ENCODE measurements at places on chromosomes 4 and X.

DNA sequence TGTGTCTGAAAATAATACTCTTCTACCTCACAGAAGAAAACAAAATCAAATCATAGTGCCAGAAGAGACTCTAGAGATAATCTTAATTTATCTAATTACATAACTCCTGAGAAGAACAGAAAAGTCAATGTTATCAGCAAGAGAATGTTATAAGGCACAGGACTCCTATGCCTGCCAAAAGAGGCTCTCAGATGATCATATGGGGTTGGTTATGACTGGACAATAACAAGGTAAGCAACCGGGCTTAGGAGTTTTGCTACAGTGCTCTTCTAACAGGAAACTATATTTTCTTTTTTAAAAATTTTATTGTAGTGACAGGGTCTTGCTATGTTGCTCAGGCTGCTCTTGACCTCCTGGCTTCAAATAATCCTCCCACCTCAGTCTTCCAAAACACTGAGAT lies 3.5 kb upstream of the C4orf17 start:
- DNase-seq: no peak

- DNase-seq: no peak
Measured at GRCh38 chrX:72021975-72022374, 109.7 kb downstream of the RTL5 start.

GRCh38 chrX:129631849-129632248 lies 22.9 kb downstream of the APLN start:
- DNase-seq: no peak

DNA sequence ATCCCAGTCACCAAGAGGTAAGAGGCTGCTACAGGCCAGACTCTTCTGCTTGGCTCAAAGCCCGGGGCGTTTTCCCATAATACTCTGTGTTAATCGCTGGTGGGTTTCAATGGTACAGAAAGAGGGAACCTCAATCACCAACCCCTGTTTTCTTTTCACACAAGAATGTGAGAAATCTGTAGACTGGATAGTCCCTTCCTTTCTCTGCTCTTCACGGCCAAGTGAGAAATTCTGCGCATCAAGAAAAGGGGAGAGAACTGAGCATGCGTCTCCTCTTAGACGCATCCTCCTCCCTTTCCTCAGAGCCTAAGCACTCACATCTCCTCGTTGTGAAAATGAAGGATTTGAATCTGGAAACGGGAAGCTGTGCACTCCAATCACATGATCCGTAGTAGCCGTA lies 64.7 kb downstream of the CLNK start:
- DNase-seq: no peak

- no peak for DNase-seq
Measured at GRCh38 chrX:118989886-118990285, 15.5 kb downstream of the LONRF3 start.

DNA sequence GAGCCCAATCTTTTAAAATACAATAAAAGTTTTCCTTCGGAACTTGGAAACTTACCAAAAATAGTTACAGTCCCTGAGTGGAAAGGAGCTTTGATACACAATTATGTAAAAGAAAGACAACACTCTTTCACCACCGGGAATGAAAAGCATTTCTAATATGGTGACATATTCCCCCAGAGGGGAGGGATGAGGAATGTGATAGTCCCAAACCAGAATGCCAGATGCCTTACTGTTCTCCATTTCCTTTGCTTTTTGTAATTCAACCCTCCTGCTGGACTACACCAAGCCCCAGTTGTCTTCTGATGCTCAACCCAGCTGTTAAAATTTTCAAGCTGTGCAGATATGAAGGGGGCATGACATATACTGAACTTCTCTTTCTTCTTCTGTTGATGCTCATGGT lies 4.1 kb downstream of the PRIMPOL start:
- no peak for DNase-seq

DNA sequence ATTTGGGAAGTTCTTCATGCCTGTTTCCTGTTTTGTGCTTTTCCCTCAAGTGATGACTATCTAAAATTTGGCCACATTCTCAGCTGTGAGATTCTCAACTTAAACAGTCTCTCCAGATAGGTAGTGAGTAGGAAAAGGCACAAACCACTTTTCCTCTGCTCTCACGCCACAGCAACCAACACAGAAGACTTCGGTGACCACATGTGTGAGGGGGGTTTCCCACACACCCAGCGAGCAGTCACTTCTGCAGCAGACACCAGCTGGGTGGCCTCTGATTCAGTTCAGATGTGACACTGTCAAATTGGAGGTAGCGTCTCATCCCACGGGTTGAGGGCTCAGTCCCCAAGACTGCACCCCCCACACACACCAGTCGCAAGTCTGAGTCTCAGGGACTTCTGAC lies 25.1 kb upstream of the CLDN34 start:
- DNase-seq: no peak

DNA sequence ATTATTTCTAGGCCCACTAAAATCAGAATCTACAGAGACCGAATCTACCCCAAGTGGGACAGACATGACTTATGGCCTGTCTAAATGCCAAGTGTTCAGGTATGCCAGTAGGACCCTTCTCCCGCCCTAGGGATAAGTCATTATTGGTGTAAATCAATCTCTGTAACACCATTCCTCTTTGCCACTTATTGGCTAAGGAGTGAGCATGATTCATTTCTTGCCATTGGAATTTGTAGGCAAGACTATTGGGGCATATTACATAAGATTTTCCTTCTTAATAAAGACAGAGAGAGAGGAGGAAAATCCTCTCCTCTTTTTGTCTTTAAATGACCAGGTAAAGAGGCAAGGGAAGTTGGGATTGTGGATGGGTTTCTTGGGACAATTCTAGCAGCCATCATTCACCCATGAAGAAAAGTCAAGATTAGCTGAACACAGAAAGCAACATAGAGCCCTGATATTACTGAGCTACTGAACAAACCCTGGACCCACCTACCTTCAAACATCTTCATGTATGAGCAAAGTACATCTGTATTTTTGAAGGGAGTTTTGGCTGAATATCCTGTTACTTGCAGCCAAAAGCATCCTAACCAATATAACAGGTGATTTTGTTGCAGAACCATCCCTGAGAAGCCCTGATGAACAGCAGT lies 2.6 kb downstream of the SLC9B2 start:
- DNase-seq: no peak

- DNase-seq: no peak
Measured at GRCh38 chrX:47562615-47563243, 1.7 kb downstream of the ARAF start.

DNA sequence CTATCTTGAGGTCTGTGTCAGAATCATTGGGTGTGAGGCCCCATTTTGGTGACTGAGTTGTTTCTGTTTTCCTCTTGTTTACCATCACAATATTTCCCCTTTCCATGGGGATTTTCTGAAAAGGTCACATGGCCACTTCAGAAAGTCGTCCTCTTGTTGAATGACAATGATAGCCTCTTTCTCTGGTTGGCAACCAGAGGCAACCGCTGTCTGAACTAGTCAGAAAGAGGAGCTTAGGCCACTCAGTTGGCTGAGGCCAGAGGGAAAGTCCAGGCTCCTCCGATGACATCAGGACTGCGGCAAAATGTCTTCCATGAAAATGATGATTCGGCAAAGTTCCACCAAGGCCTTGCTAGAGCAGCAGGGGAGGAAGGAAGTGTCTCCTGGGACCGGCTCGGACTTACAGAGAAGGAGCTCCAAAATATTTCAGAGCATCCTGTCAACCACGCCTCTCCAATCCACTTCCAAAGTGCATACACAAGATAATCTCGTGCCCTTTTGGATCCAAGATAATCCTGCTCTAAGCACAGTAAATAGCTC lies 19.1 kb upstream of the RBM47 start:
- no peak for DNase-seq

GRCh38 chr4:107380836-107381438 lies 339.1 kb downstream of the PAPSS1 start:
- no peak for DNase-seq

GRCh38 chr4:23782778-23783437 lies 106.9 kb downstream of the PPARGC1A start:
- DNase-seq: no peak

- no peak for DNase-seq
Measured at GRCh38 chrX:54530357-54530900, 410 bp downstream of the GNL3L start.

DNA sequence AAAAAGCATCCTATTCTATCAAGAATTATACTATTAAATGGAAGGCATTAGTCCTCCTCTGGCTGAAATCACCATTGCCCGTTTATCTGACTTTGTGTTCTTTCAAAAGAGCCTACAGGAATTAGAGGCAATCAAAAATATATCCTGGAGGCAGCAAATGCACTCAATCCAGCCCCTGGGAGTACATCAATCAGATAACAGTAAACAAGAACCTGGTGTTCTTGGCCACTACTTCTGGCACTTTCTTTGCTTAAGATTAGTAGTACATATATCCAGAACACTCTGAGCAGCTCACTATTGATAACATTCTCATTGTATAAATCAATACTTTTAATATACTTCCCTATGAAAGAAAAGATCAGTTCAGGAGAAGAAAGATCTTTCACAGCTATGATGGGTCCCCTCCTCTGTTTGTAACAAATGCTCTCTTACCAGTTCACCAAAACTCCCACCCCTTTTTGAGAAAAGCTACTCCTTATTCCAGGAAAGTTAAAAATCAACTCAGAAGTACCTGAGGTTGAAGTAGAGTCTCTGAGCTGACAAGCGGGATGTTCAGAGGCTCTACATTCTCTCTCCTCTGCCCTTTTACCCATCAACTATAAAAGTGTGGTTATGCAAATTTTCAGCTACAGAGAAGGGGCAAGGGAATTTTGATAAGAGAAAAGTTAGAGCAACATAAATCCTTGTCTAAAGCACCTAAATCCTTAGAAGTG lies 176.0 kb downstream of the COX18 start:
- no peak for DNase-seq

DNA sequence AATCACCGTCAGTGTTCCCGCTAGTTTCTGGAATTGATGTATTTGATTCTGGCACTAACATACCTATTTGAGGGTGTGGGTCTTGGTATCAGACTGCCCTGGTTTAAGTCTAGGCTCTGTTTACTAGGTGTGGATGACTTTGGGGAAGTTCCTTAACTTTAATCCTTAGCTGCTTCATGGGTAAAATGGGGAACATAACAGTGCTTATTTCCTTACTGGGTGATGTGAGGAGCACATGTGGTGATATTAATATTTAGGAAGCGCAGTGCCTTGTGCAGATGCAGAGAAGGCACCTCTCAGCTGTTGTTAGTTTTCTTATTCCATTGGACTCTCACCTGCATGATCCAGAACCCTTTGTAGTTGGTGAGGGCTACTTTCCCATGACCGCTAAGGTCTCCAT lies 17.1 kb downstream of the RNF4 start:
- no peak for DNase-seq

- no peak for DNase-seq
Measured at GRCh38 chr4:152460488-152460887, 75.4 kb downstream of the FBXW7 start.

GRCh38 chrX:55713631-55714030 lies 3.9 kb upstream of the RRAGB start:
- DNase-seq: no peak

GRCh38 chr4:47490550-47490949 lies 5.5 kb downstream of the ATP10D start:
- DNase-seq: no peak

DNA sequence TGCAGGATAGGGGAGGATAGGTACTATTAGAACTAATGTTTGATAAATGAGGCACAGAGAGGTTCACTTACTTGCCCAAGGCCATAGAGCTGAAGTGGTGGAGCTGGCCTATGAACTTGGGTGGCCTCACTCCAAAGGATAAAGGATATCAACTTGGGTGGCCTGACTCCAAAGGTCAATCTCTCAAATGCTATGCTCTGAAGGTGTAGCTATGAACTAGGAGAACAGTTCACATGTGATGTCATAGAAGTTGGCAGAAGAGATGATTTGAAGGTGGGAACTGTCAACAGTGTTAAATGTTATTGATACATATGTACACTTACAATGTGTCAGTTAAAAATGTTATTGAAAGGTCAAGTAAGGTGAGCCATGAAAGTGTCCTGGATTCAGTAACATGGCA lies 6.2 kb upstream of the CHST7 start:
- no peak for DNase-seq

DNA sequence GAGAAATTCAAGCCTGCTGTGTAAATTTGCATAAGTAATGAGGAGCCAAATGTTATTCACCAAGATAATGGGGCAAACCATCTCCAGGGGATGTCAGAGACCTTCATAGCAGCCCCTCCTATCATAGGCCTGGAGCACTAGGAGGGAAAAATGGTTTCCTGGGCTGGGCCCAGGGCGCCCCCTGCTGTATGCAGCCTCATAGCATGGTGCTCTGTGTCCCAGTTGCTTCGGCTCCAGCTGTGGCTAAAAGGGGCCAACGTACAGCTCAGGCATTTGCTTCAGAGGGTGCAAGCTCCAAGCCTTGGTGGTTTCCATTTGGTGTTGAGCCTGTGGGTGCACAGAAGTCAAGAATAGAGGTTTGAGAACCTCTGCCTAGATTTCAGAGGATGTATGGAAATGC lies 859.3 kb downstream of the RPA4 start:
- no peak for DNase-seq

- no peak for DNase-seq
Measured at GRCh38 chrX:140526171-140526570, 21.3 kb upstream of the SOX3 start.

DNA sequence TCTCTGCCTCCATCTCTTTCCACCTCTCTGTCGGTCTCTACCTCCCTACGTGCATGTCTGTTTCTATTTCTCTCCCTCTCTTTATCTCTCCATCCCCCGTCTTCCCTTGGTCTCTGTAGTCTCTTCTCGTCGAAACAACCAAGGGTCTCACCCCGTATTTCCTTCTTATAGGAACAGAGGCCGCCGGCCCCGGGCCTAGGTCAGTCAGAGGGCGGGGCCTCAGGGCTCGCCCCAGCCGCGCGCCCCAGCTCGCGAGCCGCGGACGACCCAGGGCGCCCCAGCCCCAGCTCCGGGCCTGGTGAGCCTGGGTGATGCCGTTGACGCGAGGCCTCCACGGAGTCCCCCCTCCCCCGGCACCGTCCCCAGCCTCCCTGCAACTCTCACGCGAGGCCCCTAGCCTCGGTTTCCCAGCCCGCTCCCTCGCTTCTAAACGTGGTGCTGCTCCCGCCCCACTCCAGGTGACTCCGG lies 6.6 kb downstream of the TIMM17B start:
- DNase-seq: no peak

GRCh38 chr4:54946741-54947140 lies 178.7 kb downstream of the KDR start:
- peak; percentile 40 for DNase-seq

DNA sequence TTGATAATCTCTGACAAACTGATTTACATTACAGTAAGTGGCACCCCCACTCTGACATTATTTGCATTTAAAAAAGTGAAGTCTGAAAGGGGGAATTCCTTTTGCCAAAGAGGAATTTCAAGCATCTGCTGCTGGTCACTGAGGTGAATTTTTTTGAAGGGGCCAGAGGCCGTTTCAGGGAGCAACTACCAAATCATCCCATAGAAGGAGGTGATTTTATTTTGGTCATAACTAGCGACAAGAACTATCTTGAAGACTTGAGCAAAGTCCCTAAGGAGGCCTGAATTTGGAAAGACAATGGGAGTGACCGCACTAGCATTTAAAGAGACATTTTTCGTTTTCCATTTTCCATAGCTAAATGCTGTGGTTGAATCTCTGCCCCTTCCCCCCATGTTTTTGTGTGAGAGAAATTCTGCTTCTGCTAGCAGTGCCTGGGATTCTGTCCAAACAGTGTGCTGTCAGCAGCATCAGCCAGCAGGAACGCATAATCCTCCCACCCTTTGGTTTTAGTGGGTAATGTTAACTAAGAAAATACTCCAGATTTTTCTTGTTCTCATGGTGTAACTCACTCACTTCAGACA lies 110.1 kb upstream of the MED14 start:
- DNase-seq: no peak

Measured in NCI-H2029 treated with DMSO at 0.1 percent for 48 hours (cell line).